ENCODE measurements at places on chromosomes 2 and 18.
A peak's percentile ranks its signal among the peaks of the same experiment; 100 is the strongest.

DNA sequence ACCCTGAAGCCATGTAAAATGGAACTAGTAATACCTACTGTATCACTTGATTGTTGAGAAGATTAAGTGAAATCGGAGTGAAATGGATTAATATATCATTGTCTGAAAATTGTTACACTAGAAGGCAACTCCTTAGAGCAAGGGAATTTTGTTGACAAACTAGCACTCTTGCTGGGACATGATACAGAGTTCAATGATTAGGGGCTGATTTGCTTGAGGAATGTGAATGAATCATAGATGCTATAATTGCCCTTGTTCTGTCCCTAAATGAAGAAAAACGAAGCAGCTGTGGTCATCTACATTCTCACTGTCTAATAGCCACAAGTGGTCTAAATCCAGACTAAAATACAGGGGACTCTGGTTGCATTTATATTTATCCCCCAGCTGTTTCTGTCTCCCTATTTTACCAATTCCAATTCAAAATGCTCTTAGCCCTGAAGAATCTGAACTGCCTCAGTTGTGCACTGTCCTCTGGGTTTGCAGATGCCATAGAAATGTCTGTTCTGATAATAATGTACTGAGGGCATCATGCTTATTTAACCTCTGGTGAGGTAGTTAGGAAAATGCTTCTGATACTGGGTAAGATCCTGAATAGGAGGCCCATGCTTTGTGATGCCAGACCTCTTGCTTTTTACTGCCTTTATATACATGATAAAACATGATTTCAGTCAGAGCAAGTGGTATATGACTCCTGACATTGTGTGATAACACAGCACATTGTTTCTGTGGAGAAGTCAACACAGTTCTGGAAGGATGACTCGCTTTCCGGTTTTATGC, 382.1 kb downstream of the NRXN1 start:
- no peak for DNase-seq

GRCh38 chr18:48124857-48125626, 194.6 kb upstream of the SMAD2 start:
- no peak for DNase-seq

GRCh38 chr18:37553633-37554398, 11.8 kb downstream of the CELF4 start:
- no peak for DNase-seq

- DNase-seq = no peak
These were observed 98.8 kb downstream of the TRABD2A start for GRCh38 chr2:84781942-84782716.

DNA sequence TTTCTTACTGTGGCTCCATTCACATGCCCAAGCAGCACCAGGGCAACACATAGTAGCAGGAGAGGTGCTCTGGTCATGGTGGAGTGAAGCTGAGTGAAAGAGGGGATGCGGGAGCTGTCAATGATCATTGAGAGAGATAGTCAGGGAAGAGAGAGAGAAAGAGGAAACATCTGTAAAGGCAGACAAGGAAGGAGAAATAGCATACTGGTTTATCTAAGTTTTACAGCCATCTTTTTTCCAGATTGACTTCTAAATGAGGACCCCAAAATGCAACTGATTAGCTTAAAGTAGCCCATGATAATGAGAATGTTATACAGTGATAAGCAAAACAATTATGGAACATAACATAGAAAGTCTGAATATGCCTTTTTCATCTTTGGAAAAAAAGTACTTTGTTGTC, at the start of gene C2orf66:
TSS of gene C2orf66 (minus strand) at position 96 of the 400 bp plus-strand sequence. CDS start at position 77, 19 bp downstream.
- DNase-seq = no peak

- DNase-seq = peak; percentile 79
These were observed 104.3 kb downstream of the CSRNP3 start for GRCh38 chr2:165573534-165574461.

- no peak for DNase-seq
These were observed 5.1 kb downstream of the SULT1C3 start for GRCh38 chr2:108244667-108245414.

GRCh38 chr2:229220254-229220653, 50.8 kb downstream of the PID1 start:
- DNase-seq = no peak

DNA sequence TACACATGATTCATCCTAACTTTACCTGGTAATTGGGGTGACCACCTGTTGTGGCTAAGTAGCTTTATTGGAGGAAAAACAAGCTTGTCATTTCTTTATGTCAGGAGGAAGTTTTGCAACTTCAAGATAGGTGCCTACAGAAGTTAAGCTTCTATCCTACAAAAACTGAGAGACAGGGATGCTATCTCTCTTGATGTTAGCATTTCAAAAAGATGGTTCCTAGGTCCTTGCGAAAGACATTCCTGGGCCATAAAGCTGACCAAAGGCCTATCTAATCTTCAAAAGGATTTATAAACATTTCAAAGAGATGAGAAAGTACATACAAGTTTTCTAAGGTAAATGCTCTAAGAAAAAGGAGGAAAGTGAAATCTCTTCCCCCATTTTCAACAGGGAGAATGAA, 61.0 kb downstream of the PTH2R start:
- DNase-seq = no peak

- DNase-seq = no peak
These were observed 236.7 kb upstream of the MYT1L start for GRCh38 chr2:2567776-2568175.

GRCh38 chr2:29528891-29529520, 392.4 kb downstream of the ALK start:
- DNase-seq = no peak

DNA sequence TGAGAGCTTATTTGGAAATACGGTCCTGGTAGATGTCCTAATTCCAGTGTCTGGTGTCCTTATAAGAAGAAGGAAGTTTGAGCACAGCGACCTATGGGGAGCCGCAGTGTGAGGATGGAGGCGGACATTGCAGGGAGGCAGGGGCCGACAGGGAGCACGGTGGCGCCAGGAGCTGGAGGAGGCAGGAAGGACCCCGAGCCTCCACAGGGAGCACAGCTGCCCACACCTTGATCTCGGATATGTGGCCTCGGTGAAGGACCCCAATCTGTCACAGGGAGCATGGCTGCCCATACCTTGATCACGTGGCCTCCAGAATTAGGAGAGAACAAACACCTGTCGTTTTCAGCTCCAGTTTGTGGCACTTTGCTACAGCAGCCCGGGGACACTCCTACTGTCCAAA, 461.6 kb upstream of the SALL3 start:
- DNase-seq = no peak

- DNase-seq = peak; percentile 69
These were observed 227.0 kb upstream of the SMAD7 start for GRCh38 chr18:49177812-49178211.

- DNase-seq = no peak
These were observed 121.7 kb upstream of the TACR1 start for GRCh38 chr2:75320898-75321598.

- no peak for DNase-seq
These were observed 290.6 kb downstream of the NDUFA10 start for GRCh38 chr2:239734436-239735005.

DNA sequence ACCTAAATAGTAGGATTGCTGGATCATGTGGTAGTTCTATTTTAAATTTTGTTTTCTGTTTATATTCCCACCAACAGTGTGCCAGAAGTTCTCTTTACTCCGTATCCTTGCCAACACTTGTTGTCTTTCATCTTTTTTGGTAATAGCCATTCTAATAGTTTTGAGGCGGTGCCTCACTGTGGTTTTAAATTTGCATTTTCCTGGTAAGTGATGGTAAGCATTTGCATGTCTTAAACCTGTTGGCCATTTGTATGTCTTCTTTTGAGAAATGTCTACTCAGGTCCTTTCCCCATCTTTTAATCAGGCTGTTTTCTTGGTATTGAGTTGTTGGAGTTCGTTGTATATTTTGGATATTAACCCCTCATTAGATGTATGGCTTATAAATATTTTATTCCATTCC, 51.6 kb downstream of the REL start:
- DNase-seq = no peak

All from ACHN (cell line).